Aorta (tissue), 5 donors: ENCODE measurements at places on chromosomes 3 and 15. TPM values are rescaled to one million over a fixed set of nuclear protein-coding genes. Genes with fewer than 3 reads are reported as not detected.

The DUOXA2 gene
- 0.13 TPM for polyA plus RNA-seq

The RTP4 gene
- polyA plus RNA-seq, result 1.1 TPM

The CDC25A gene
- polyA plus RNA-seq, result 0.08 TPM

The CISH gene
- 3.6 TPM for polyA plus RNA-seq

The RLBP1 gene
- not detected for polyA plus RNA-seq

DNA sequence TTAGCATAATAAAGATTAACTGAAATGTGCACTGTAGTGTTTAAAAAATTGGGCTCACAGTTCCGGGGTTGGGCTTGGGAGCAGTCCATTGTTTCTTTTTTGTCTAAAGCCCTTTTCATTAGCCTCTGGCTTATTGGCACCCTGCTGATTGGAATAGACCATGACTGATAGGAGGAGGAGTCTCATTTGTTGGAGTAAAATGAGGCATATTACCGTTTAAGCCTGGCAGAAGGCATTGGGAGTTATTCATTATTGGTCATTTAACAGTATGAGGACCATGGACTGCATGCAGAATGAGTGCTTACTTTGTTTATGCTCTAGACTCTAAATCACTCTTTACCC, 139.0 kb upstream of the CGNL1 start:
- no peak for DNase-seq

- no peak for DNase-seq
Observed at GRCh38 chr3:12541625-12542024, 3.7 kb downstream of the MKRN2OS start.

DNA sequence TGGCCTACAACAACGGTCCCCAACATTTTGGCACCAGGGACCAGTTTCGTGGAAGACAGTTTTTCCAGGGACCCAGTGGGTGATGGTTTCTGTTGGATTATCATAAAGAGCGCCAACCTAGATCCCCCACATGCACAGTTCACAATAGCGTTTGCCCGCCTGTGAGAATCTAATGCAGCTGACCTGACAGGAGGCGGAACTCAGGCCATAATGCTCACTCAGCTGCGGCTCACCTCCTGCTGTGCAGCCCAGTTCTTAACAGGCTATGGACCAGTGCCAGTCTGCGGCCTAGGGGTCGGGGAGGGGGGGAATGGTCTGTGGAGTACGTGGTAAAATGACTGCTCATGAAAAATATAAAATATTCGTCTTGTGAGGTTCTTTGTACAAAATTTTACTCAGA, 518.5 kb upstream of the CADM2 start:
- DNase-seq, result no peak

DNA sequence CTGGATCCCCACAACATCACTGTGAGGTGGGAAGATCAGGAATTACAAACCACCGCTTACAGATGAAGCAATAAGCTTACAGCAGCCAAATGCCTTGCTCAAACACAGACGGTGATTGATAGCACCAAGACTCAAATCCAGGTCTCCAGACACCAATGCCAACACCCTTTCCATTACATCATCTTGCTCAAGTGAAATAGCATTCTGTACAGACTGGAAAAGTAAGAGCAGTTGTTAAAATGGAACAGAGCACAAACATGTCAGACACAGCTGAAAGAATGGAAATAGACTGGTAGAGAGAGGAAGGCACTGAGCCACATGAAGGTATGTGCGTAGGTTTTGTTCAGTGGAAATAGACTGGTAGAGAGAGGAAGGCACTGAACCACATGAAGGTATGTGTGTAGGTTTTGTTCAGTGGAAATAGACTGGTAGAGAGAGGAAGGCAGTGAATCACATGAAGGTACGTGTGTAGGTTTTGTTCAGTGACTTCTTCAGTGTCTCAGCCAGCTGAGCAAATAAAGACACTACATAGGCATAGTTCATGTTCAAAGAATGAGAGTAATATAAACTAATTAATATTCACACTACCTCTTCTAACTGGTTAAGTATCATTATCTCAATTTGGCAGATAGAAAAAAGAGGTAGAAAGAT, 15.6 kb downstream of the CLDN1 start:
- no peak for DNase-seq

DNA sequence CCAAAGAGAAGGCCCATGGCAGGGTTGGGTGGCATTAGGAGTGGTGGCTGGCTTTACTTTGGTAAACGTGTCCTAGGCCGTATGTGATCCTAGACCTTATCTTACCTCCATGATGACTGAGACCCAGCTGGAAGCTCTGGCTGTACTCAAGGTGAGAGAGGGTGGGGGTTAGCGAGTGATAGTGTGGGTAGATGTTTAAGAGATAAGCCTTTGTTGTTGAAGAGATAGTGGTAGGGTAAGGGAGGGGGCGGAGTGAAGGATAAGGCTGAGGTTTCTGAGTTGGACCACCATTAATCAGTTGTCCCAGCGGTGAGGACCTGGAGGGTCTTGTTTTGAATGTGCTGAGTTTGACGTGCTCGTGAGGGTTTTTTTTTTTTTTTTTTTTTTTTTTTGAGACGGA, 61.5 kb upstream of the ULK4 start:
- DNase-seq, result no peak

DNA sequence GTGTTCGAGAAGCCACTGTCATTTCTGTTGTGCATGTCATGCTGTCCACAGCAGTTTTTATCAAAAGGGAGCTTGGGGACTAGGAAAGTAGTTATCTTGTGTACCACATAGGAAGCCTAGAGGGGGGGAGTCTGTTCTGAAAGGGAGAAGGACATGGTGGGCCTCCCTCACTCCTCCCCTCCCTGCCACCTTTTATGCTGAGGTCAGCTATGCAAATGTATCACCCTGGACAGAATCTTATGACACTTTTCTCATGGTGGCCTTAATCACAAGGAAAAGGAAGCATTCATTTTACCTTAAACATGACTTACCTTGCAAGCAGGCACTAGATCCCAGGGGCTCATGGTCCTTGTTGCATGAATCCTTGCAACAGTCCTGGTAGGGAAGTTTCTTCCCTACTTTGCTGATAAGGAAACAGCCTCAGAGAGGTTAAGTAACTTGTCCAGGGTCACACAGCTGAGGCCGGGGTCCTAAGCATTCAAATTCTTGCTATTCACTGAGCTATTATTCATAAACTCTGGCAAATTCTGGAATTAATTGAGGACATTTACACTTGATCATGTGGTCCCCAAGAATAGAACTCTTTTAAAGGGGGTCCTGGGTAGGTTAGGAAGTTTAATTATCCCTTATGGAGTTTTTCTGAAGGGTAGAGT, 81.1 kb upstream of the SLC6A1 start:
- DNase-seq, result no peak

GRCh38 chr3:66577426-66578203, 76.8 kb upstream of the LRIG1 start:
- no peak for DNase-seq
